Fibroblast of skin of back (primary cell): ENCODE measurements at places on chromosomes 1 and 21.

- no peak for DNase-seq
These were observed 75.0 kb upstream of the COX20 start for GRCh38 chr1:244760471-244760870.

DNA sequence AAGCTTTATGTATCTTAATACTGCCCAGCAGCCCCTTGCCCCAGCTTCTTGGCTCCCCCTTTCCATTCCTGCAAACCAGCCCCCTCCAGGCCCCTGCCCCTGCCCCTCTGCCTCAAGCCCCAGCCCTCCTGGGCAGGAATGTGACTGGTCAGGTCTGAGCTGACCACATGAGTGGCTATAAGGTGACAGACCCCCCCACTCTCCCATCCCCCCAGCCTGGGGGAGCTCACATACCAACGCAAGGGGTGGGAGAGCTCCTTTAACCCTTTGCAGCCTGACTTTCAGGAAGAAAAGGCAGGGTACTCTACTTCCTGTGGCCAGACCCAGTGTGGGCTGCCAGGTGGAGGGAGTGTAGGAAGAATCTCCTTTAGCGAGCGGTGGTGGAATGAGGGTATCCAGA is 33.2 kb downstream of the AHDC1 start:
- DNase-seq: no peak

GRCh38 chr1:55323760-55324159 is 108.6 kb upstream of the USP24 start:
- DNase-seq: no peak

- no peak for DNase-seq
These were observed 149.6 kb downstream of the SEC16B start for GRCh38 chr1:177820213-177820612.

DNA sequence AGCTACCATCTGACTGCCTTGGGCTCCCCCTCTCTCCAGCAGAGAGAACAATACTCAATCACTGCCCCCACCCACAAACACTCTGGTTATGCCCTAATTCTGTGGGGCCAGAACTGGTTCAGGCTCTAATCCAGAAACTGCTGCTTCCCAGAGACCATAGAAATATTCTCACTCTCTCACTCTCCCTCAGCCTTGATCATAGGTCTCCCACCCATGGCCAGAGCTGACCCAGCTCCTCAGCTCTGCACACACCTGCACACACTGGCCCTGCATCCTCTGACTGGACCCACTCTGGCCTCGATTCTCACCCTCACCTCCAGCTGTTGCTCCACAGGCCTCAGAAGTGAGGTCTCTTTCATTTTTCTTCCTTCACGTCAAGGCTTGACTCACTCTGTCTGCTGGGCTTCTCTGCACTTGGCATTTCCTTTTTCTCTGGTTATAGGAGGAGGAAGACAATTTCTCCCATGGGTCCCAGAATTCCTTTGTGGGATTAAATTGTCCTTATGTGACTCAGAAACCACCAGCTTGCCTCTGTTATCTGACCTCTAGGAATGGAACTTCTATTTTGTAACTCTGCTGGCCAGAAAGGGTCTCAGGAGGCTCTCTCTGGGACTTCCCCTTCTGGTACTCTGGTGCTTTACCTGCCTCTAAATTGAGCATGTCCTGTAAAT is 15.6 kb upstream of the ZMYM6 start:
- DNase-seq: peak; percentile 98

- peak; percentile 68 for DNase-seq
These were observed 543 bp upstream of the KCNJ10 start for GRCh38 chr1:160070243-160071163.
